Hematopoietic multipotent progenitor cell (in vitro differentiated cells): ENCODE measurements at places on chromosomes 7 and 10.

- DNase-seq, result no peak
Observed at GRCh38 chr7:137694405-137694804, 152.4 kb downstream of the DGKI start.

DNA sequence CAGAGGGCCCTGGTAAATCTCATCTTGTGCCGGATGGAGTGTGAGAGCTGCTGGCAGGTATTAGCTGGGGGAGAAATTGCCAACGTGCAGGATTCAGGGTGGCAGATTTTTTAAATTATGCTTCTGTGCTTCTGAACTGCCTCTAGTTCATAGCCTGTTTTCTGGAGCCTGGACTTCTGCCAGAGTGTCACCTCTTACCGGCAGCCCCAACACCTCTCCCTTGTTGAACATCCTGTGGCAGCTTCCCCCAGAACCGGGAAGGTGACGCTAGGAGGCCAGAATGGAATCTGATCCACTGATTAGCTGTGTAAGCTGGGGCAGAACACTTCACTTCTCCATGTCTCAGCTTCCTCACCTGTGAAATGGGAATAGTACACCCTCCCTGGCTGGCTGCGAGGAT, 5.1 kb downstream of the VWA2 start:
- DNase-seq, result no peak

- DNase-seq, result peak; percentile 56
Observed at GRCh38 chr10:33333260-33334101, 986 bp downstream of the NRP1 start.

DNA sequence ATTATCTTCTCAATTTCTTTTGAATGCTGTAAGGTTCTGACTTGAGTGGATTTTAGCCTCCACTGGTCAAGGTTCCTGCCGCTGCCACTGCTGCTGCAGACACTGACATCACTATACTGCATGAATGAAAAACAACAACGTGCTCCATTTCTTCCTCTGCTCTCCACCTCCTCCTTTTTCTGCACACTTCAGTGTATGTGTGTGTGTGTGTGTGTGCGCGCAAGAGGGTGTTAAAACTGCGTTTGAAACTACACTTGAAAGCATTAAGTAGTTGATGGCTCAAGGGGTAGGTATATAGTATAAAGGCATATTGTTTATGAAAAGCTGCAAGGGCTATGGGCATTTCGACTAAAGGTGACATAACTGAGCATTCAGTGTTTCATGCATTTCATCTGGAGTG, 3.5 kb downstream of the GLCCI1 start:
- no peak for DNase-seq

DNA sequence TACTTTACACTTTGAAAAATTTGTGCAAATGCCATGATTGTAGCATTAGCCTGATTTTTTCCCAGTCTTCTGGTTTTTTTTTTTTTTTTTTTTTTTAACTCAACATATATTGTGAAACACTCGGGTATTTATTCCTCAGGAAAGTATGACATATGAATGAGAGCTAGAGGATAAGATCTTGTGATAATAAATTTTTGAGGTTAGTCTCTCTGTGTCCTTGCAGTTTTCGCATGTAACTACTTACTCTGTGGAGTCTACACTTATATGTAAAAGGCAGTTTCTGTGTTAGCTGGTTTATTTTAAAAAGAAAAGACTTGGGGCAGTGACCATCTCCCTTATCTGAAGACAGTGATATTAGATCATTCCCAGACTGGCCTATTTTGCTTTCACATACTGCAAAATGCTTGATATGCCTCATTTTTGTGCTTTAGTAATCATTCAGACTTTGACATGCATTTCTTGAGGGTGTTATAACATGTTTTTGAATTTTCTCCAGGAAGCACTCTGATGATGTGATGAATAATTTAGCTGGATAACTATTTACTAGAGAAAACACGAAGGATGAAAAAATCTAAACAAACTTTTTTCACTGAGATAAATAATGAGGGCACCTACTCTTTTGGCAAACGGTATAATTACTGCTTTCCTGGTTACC, 371.0 kb downstream of the NRG3 start:
- DNase-seq, result no peak

GRCh38 chr10:90337316-90337715, 520.5 kb downstream of the HTR7 start:
- no peak for DNase-seq

GRCh38 chr10:101233863-101234262, 4.6 kb upstream of the LBX1 start:
- no peak for DNase-seq

GRCh38 chr10:10824591-10825148, 193.0 kb upstream of the CELF2 start:
- no peak for DNase-seq

GRCh38 chr10:96122824-96123223, 7.3 kb upstream of the ZNF518A start:
- no peak for DNase-seq

- DNase-seq, result no peak
Observed at GRCh38 chr10:17712717-17713471, 39.1 kb upstream of the TMEM236 start.
